ENCODE measurements at places on chromosomes 3 and 15.

DNA sequence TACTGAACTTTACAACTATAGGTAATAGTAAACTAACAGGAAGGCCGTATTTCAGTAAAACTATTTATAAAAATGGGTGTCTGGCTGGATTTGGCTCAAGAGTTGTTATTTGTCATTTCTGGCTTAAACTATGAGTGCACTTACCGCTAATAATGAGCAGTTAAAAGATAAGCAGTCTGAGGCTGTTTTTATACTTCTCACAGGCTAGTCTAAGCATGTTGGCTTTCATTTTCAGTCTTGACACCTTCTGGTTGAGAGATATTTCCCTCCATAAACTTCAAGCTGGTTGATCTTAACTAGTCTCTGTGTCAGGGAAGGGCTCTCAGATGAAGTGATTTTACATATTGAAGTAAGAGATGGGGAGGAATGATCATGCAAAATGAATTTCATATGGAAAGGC lies 96.1 kb downstream of the RSRC1 start:
- DNase-seq, result no peak

- no peak for DNase-seq
These were observed 40.2 kb upstream of the FAM107A start for GRCh38 chr3:58617338-58617761.

GRCh38 chr15:67836477-67836876 lies 3.4 kb downstream of the RNU6-1 start:
- DNase-seq, result no peak

GRCh38 chr3:47385007-47385406 lies 4.2 kb downstream of the PTPN23 start:
- DNase-seq, result no peak

GRCh38 chr3:70744536-70744935 lies 432.1 kb upstream of the MDFIC2 start:
- DNase-seq, result no peak

- DNase-seq, result no peak
These were observed 19.7 kb upstream of the CYP11A1 start for GRCh38 chr15:74387141-74387541.

- no peak for DNase-seq
These were observed 848.6 kb downstream of the IGSF11 start for GRCh38 chr3:118186051-118186450.

GRCh38 chr3:128217702-128218547 lies 64.6 kb downstream of the EEFSEC start:
- no peak for DNase-seq

DNA sequence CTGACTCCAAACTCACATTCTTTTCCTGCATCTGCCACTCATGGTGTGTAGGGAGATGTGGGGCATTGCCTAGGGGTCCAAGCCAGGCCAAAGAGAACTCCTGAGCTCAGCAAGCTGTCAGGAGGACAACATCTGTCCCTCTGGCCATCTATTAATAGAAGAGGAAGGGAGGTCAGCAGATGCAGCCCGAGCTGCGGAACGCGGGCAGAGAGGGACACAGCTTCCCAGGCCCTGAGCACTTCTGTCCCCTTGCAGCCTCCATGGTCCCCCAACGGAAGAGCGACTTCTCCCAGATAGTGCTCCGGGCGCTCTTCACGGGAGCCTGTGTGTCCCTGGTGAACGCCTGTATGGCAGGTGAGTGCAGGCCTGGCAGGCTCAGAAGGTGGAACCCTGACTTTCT lies 37.3 kb upstream of the PDE8A start:
- no peak for DNase-seq

GRCh38 chr15:74780523-74781430 lies 1.1 kb upstream of the CSK start:
- no peak for DNase-seq

- no peak for DNase-seq
These were observed 86.9 kb upstream of the SATB1 start for GRCh38 chr3:18512007-18512406.

DNA sequence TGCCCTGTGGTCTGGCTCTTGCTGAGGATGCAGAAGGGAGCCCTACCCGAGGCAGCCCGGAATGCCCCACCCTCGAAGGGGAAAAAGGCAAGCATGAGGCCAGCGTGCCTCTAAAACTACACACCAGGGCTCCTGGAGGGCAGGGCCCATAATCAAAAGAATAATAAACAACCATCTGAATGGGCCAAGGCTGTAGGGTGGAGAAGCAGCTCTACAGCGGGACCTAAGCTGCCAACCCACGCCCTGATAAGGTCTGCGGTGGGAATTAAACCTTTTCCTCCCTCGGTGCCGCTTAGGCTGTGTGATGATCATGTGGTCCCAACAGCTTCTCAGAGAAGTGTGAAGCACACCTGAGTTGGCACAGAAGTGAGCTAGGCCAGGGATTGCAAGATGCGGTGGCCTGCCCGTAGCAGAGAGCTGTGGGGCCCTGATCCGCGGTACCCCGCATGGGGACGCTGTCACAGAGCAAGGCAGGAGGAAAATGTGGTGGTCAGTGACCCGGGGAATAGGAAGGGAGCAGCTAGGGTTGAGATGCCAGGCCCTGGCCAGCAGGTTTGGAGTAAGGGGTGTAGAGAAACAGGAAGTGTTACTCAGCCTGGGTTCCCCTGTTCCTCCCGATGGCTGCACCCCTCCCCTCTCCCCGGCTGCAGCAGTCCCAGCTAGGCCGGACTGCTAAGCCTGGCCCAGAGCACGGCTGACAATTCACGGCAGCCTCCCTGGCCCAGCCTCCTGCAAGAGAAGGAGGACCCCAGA lies 1.1 kb upstream of the C15orf62 start:
- no peak for DNase-seq

DNA sequence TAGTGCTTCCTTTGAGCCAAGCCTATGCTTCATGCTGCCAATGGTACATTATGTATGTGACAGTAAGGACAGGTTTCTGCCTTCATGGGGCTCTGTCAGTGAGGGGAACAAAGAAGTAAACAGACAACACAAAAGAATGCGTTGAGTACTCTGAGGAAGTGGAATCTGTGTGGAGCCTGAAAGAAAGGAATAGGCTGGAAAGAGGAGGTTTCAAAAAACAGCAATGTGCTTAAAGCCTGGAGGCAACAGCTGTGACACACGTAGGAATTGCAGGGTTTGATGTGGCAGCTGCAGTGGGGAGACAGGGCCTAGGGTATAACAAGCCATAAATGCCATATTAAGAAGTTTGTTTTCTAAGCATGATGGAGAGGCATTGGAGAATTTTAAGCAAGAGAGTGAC lies 316.7 kb downstream of the CLSTN2 start:
- DNase-seq, result no peak

DNA sequence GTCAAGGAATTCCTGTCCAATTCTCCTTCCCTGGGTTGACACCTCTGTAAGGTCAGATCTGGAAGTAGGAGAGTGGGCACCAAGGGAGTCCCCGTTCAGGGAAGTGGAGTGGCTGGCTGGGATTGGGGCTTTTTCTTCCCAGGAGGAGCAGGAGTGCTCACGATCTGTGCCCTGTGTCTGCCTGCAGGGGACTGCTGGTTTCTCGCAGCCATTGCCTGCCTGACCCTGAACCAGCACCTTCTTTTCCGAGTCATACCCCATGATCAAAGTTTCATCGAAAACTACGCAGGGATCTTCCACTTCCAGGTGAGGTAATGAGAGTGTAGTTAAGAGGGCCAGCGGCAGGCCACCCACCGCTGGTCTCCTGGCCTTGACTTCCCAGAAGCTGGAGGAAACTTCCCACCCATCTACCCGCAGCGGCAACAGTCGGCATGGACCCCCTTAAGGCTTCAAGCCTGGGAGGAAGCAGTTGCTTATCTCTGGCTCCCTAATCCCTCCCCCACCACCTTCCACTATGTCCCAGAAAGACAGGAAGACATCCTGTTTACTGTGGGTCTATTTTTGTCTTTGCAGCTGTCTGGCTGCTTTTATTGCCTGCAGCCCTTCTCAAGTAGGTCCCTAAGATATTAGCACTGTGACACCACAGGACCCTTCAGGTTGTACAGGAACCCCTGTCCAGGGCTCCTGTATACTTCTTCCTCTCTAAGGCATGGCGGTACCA lies 26.8 kb downstream of the CAPN3 start:
- DNase-seq, result no peak

DNA sequence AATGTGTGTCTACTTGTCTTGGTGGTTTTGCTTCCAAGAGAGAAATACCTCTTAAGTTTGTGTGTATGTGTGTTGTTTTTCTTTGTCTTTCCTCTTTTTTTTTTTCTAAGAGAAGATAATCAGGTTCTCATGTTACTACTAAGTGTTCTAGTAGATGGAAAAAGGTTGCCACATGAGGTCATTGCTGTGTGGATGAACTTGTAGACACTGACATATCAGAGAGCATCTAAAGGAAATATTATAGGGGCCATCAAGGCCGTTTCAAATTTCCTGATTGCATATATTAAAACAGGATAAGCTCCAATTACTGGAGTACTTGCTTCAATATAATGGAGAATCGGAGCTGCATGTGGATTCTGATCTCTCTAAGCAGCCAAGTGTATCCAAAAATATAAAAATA lies 747.5 kb downstream of the NR2F2 start:
- no peak for DNase-seq

DNA sequence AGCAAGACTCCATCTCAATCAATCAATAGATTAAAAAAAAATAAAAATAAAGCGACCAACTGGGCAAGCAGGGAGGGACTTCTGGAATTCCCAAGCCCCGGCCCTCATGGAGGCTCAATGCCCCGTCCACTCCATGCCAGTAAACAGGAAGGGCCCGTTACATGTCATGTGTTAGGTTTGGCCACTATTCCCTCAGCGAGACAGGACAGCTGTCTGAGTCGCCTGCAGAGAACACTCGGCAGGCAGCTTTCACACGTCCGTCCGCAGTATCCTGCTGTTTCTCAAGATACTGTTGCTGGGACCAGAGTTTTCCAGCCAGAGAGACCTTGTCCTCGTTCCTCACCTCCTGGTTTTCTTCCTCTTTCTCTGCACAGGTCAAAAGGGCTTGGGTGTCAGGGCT lies 18.0 kb downstream of the TMEM44 start:
- no peak for DNase-seq

DNA sequence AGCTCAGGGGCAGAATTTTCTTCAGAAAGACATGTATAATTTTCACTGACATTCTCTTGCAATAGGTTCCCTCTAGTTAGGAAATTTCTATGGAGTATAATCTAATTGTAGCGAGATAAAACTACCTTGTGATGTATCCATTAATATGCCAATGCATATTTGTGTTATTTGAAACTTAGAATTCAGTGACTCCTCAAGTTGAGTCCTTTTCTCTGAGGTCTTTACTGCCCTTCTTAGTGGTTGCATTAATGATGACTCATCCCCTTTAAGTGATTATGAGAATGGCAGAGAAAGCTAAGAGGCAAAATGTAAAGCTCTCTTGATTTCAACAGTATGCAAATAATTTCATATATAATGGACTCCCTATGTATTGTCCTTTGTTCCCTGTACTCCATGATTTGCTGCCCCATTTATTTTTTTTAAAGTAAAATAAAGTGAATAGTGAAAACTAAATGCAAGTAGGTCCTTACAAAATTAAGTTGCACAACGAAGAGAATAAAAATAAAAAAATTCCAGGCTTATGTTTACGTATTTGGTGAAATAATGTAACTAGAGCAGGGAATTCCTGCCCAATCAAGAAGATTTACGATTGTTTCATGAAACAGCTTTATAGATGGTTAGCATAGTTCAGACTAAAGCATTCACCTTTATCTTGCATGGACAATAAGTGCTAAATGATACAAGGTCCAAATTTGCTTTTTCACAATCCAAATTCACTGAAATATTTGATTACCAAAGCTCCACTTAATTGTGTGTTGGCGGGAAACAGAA lies 78.1 kb downstream of the ZPLD1 start:
- no peak for DNase-seq

GRCh38 chr3:65576228-65576627 lies 462.5 kb downstream of the MAGI1 start:
- no peak for DNase-seq

DNA sequence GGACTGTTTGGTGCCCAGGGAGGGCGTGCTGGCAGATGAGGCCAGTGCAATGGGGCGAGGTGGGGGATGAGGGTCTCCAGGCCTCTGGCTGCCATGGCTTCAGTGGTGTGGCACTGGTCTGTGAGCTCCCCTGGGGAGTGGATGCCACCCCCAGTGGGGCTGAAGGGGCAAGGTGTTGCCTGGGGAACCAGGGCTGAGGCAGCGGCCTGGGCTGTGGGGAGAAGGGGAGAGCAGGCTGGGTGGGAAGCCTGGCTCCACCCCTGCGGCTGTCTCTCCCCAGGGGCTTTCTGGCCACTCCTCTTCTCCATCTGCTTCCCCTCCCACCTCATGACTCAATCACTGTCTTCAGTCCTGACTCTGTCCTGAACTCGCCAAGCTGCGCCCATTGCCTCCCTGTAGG lies 88.4 kb upstream of the TLE3 start:
- no peak for DNase-seq

GRCh38 chr15:23472033-23472432 lies 25.0 kb upstream of the GOLGA6L2 start:
- no peak for DNase-seq

GRCh38 chr15:23438816-23439466 lies 8.1 kb downstream of the GOLGA6L2 start:
- no peak for DNase-seq

DNA sequence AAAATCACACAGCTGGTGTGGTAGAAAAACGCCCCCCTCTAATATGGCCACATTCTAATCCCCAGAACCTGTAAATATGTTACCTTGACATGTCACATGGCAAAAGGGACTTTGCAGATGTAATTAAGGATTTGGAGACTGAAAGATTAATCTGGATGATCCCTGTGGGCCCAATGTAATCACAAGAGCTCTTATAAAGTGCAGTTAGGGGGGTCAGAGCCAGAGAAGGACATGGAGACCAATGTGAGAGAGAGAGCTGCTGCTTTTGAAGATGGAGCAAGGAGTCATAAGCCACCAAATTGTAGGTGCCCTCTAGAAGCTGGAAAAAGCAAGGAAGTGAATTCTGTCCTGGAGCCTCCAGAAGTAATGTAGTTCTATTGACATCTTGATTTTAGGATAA lies 152.6 kb downstream of the PEX5L start:
- no peak for DNase-seq

- DNase-seq, result no peak
These were observed 14.8 kb upstream of the GASK1A start for GRCh38 chr3:42964266-42964665.

- peak; percentile 9 for DNase-seq
These were observed 57.7 kb downstream of the CNTN4 start for GRCh38 chr3:2156244-2156847.

- DNase-seq, result no peak
These were observed 225.6 kb downstream of the TIGIT start for GRCh38 chr3:114519415-114519814.

GRCh38 chr3:123110282-123110975 lies 43.6 kb downstream of the PDIA5 start:
- DNase-seq, result no peak

GRCh38 chr3:154666542-154666941 lies 236.6 kb upstream of the GPR149 start:
- no peak for DNase-seq

DNA sequence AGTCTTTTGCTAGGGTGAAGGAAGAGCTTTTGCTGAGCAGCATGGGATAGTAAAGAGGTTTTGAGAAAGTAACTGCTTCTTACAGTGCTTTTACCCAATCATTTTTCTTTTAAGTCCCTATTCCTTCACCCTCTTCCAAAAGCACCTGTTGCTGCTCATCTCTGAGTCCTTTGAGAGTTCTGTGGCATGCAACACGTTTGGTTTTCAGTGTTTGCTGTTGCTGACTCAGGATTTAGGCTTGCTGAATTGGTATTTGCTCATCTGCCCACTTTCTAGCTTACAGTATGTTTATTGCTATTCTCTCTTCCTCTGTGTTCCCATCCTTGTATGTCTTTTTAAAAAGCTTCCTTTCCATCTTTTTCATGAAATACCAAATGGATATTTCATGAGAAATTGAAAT lies 55.9 kb upstream of the THRB start:
- no peak for DNase-seq

- no peak for DNase-seq
These were observed 6.9 kb upstream of the PCSK6 start for GRCh38 chr15:101496198-101496986.
